ENCODE measurements at places on chromosomes 2 and 18. TPM values are rescaled to one million over a fixed set of nuclear protein-coding genes. Genes with fewer than 3 reads are reported as not detected.

Gene EPHA4
- total RNA-seq = 0.97 TPM

Gene TXNDC2
- 0.17 TPM for total RNA-seq

Gene ANKRD30B
- not detected for total RNA-seq

Gene HOXD13
- total RNA-seq = 0.19 TPM

Gene SPC25
- 18.6 TPM for total RNA-seq

Gene SRD5A2
- 0.02 TPM for total RNA-seq

Gene C18orf63
- total RNA-seq = not detected

Gene SCG2
- total RNA-seq = 1.4 TPM

Gene STRADB
- 27.8 TPM for total RNA-seq

Gene DNER
- total RNA-seq = 14.0 TPM

Gene SGO2
- total RNA-seq = 11.1 TPM

Gene BBS5
- 5.5 TPM for total RNA-seq

Gene RAX
- total RNA-seq = not detected

Gene PLEKHH2
- total RNA-seq = 3.1 TPM

Gene CFC1
- not detected for total RNA-seq

Gene TRIM43
- total RNA-seq = 0.07 TPM

Gene LIMS2
- 6.2 TPM for total RNA-seq

Gene MRPL33
- 343 TPM for total RNA-seq

Gene THSD7B
- not detected for total RNA-seq

Gene NEU2
- total RNA-seq = not detected

Gene MYCN
- not detected for total RNA-seq

Gene CTLA4
- total RNA-seq = not detected

Gene PDE1A
- total RNA-seq = 0.17 TPM

Gene ALPI
- not detected for total RNA-seq

Gene EFEMP1
- 48.1 TPM for total RNA-seq

Gene ST8SIA5
- not detected for total RNA-seq

Gene MAB21L4
- total RNA-seq = 0.29 TPM

Gene GCKR
- total RNA-seq = 0.13 TPM

Gene MITD1
- total RNA-seq = 24.3 TPM

Gene ACMSD
- total RNA-seq = not detected

Gene PARD6G
- total RNA-seq = 1.8 TPM

Data from A549 treated with dexamethasone at 1 μM for 4 hours (cell line).